ENCODE measurements at places on chromosomes 5 and 9. TPM values are rescaled to one million over a fixed set of nuclear protein-coding genes. Genes with fewer than 3 reads are reported as not detected.

Gene STKLD1
- total RNA-seq, result 1.2 TPM

Gene TCF7
- total RNA-seq, result 7.1 TPM

Gene TMC1
- total RNA-seq, result not detected

Gene LVRN
- 0.44 TPM for total RNA-seq

Gene NTRK2
- total RNA-seq, result 0.17 TPM

Gene DND1
- total RNA-seq, result 0.17 TPM

Gene NKD2
- total RNA-seq, result 4.6 TPM

Gene B4GALT7
- total RNA-seq, result 52.1 TPM

Gene MAMDC2
- total RNA-seq, result 3.2 TPM

Gene CCDC192
- not detected for total RNA-seq

Gene RPS14
- total RNA-seq, result 3,512 TPM

Gene PCYOX1L
- total RNA-seq, result 5.2 TPM

Gene HINT1
- 174 TPM for total RNA-seq

Gene ORM2
- not detected for total RNA-seq

Gene ARL10
- 12.1 TPM for total RNA-seq

Gene IFNA21
- total RNA-seq, result not detected

Gene PRELID2
- 20.7 TPM for total RNA-seq
